ENCODE measurements at places on chromosomes 12 and 14.

DNA sequence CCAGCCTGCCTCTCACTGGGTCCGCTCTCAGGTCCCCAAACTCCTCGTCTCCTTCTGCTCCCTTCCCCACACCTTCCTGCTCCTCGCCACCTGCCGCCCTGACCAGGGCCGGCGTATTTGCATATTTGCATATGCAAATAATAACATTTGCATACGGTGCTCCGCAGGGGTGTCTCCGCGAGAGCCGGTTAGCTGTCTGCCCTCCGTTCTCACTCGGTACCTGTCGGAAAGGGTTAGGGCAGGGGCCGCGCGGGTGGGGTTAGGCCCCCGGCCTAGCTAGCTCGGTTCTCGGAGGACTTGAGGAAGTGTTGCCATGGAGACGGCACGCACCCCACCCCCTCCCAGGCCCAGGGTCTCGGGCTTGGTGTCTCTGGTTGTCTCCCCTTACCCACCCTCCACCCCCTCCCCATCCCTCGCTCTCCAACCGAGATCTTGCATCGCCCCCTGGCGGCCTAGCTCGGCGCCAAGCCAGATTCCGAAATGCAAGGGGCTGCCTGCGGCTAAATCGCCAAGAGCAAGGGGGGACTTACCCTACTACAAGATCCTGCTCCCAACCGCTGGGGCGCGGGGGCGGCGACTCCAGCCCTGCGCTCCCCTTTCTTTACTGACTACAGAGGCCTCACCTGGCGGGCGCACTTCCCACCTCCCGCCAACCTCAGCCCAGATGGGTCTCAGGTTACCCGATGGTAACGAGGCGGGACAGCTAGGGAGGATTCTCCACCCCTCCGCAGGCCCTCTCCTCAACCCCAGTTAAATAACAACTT lies 8.1 kb downstream of the STAC3 start:
- DNase-seq = no peak

DNA sequence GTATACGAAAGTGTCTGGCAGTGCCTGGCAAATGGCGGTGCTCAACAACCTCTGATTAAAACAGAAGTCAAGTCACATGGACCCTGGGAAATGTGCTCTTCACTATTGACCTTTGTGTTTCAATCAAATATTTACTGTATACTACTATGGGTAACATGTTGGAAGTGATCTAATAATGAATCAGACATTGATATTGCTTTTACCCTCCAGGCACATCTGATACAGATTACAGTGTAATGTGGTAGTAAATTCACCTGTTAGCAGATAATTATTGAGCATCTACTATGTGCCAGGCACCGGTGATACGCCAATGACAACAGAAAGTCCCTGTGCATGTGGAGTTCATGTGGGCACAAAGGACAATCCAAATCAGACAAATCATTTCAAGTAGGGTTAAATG lies 63.1 kb downstream of the STON2 start:
- no peak for DNase-seq

GRCh38 chr14:32303865-32304264 lies 25.2 kb upstream of the AKAP6 start:
- no peak for DNase-seq

GRCh38 chr14:61229475-61229888 lies 51.7 kb downstream of the TMEM30B start:
- no peak for DNase-seq

- DNase-seq = no peak
Observed at GRCh38 chr14:87678624-87679023, 314.4 kb downstream of the GALC start.

GRCh38 chr12:29794862-29795261 lies 11.1 kb upstream of the TMTC1 start:
- DNase-seq = no peak

GRCh38 chr12:121773011-121773777 lies 20.3 kb downstream of the RHOF start:
- no peak for DNase-seq

- DNase-seq = peak; percentile 33
Observed at GRCh38 chr14:74510959-74511409, 17.4 kb downstream of the ISCA2 start.

GRCh38 chr14:78202163-78202562 lies 32.0 kb downstream of the NRXN3 start:
- DNase-seq = no peak

GRCh38 chr14:32633224-32633859 lies 304.2 kb downstream of the AKAP6 start:
- no peak for DNase-seq

- DNase-seq = no peak
Observed at GRCh38 chr12:76026643-76027063, 4.9 kb downstream of the PHLDA1 start.

DNA sequence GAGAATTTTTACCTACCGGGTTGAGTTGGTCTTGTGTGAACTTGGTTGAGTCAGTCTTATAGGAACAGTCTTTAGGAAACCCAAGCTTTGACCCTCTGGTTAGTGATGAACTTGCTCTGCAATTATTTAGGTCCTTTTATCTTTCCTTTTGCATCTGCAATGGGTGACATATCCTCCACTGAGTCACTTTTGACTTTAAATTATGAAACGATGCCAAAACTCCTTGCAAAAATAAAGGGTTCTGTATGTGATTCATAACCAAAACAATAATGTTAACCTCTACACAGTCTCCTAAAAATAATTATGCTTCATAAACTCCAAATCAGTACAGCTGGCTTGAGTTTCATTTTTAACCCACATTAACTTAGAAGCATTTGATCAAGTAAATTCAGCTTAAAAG lies 979.4 kb downstream of the GALC start:
- DNase-seq = peak; percentile 10

DNA sequence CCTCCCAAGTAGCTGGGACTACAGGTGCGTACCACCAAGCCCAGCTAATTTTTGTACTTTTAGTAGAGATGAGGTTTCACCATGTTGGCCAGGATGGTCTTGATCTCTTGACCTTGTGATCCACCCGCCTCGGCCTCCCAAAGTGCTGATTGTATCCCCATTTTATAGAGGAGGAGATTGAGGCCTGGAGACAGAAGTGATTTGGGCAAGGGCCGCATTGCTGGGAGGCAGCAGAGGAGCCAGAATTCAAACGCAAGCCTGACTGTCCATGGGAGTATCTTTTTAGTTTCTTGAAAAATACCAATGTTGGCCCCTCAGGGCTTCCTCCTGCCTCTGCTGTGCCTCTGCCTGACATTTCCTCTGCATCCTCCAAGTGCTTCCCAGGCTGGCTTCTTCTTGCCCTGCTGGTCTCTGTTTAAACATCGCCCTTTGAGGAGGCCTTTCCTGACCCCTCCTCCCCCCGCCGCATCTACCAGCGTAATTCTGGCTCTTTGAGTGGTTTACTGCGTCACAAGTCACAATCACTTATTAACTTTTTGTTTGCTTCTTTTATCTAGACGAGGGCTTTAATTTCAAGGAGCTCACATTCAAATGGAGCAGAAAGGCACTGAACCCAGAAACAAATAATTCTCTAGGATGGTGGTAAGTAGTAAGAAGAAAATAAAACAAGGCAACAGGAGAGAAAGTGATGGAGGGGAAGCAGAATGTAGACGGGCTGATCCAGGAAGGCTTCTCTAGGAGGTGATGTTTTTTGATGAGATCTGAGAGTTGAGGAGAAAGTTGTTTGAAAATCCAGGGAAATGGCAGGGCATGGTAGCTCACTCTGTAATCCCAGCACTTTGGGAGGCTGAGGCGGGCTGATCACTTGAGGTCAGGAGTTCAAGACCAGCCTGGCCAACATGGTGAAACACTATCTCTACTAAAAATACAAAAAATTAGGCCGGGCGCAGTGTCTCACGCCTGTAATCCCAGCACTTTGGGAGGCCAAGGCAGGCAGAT lies 91.0 kb upstream of the MED13L start:
- DNase-seq = no peak

GRCh38 chr12:11725686-11726085 lies 76.2 kb downstream of the ETV6 start:
- no peak for DNase-seq

DNA sequence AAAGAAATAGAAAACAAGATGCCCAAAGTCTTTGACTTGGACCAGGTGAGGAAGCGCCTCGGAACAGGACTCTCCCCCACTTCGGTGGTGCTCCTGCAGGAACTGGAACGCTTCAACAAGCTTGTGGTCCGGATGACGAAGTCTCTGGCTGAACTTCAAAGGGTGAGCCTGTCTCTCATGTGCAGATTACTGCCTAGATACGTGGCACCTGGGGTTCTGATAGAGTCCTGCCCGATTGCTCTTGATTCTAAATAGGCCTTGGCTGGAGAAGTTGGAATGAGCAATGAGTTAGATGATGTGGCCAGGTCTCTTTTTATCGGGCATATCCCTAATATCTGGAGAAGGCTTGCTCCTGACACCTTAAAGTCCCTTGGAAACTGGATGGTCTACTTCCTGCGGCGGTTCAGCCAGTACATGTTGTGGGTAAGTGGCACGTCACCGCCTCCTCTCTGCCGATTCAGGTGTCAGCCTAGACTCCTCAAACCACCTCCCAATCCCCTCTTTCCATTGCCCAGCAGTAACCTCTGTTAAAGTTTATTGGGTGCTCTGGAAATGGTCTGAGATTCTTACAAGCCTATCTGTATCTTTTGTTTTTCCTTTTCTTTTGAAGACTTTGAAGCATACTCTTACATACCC lies 40.8 kb downstream of the CCDC92 start:
- no peak for DNase-seq

DNA sequence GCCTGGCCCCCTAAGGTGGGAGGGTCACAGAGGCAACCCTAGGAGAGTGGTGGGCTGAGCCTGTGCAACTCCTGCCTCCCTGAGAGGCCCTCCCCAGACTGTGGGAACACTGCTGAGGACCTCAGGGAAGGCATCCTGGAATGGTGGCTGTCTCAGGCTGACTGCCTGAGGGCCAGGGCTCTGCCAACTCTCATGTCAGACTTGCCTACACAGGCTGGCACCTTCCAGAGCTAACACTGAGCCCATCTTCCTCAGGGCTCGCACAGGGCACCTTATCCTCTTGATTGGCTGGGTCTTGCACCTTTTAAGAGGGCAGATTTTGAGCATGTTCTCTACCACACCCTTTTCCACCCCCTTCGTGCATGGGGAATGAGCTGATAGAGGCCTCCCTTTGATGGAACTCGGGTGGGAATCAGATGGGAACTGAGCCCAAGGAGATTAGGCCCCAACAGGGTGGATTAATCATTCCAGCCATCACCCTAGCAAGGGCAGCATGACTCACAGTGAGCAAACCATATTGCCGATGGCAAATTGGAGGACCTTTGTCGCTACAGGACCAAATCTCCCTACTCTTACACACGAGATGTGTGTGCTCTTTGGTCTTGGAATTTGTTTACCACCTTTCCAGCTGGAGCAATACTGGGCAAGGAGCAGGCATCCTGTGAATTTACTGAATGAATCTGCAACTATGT lies 702.8 kb downstream of the VRK1 start:
- no peak for DNase-seq

DNA sequence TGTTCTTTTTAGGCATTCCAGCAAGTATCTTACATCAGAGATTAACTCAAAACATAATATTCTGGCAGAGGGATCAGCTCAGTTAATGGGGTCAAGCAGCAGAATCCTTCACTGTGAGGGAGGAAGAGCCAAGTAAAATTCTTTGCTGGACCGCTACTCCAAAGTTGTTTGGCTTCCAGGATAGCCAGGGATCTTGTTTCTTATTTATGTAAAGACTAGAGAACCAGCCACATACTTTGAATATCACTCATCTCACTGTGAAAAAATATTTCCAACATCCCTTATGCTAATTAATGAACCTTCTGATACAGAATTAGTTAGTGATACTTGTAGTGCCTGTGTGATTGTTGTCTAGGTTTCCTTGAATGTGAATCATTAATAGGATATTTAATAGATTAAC lies 94.2 kb downstream of the PLEKHA5 start:
- no peak for DNase-seq

DNA sequence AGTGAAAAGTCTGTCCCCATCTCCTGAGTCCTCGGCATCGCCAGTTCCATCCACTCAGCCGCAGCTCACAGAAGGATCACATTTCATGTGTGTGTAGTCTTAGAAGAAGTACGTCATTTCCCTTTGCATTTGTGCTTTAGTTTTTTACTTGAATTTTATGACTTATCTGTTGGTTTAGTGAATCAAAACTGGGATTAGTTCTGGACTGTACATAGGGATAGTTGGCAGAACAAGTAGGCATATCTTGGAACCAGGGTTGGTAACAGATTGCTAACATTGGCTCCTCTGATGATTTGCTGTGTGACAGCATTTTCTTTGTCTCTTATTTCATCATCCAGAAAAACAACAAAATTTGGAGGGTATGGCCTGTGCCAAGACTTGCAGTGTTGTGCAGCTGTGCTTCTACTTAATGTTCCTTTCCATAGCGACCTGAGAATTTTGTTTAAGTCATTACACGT lies 69.6 kb upstream of the AEBP2 start:
- DNase-seq = no peak

- no peak for DNase-seq
Observed at GRCh38 chr12:9856151-9856550, 13.0 kb downstream of the CLEC2B start.

DNA sequence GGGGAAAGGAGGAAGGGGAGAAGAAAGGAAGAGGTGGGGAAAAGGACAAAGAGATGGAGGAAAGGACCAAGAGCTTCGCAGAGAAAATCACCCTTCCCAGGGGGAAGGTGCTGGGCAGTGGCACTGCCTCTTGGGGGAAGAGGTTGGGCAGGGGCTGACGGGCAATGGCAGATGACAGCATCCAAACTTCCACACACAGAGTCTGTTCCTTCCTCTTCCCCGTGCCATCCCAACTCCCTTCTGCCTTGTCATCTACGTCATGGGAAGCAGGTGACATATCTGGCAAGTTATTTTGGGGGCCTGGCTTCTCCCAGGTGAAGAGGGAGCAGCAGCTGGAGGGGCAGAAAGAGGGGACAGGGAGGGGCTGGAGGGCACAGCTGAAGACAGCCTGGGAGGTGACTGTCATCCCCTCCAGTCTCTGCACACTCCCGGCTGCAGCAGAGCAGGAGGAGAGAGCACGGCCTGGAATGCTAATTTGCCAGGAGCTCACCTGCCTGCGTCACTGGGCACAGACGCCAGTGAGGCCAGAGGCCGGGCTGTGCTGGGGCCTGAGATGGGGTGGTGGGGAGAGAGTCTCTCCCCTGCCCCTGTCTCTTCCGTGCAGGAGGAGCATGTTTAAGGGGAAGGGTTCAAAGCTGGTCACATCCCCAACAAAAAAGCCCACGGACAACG lies 43.9 kb upstream of the IQSEC3 start:
- DNase-seq = no peak

DNA sequence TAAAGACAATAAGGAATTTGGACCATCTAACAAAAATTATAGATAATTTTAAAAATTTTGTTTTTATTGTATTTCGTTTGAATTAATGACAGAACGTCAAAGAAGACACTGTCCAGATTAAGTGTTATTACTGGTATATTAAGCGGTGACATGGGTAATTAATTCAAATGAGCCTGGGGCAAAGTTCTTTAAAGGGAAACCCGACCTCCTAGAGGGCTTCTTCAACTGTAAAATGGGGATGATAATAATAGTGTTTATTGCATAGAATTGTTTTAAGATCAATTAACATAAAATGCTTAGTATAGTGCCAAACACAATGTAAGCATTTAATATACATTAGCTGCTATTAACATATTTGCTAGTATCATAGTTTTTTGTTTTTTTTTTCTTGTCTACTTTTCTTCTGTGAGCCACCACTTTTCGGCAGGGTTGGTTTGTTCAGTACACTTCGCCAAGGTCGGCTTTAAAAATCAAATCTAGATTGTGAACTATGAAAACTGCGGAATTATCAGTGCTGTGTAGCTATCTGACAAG lies 514 bp upstream of the LARP4 start:
- DNase-seq = no peak
